ENCODE measurements at places on chromosomes 2 and 18.

DNA sequence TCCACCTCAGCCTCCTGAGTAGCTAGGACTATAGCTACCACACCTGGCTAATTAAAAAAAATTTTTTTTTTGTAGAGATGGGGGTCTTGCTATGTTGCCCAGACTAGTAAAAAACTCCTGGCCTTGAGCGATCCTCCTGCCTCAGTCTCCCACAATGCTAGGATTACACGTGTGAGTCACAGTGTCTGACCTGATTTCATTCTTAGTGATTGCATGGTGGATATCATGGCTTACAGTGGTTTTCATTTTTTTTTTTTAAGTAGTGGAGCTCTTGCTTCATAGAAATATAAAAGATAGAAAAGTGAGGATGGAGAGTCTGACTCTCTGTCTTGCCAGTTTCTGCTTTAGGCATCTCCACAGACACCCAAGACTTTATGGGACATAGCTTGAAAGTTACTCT, 83.6 kb downstream of the CDC42EP3 start:
- DNase-seq, result no peak

DNA sequence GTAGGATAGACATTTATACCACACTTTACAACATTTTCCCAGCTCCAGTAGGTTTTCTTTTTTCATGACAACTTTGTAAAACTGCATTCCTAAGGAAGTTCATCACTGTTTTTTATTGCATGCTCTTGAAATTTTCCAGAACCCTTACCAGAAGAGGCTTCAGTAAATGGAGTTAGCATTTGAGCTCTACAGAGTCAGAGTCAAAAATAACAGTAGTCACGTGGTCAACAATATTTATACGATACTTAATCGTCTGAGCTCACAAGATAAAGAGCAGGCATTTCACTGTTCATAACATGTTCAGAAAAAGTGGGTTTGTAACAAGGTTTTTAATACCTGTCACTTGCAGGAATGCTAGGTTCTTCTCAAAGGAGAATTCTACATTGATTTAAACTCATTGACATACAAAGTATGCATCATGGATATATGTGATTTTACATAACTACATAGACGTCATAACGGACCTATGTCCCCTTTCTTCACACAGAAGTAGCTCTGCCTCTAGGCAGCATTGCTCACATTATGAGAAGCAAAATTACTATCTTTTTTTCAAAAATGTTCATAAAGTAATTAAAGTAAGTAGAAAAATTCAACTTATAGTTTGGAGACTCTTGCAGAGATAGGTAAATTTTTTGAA, 187.0 kb upstream of the COL3A1 start:
- peak; percentile 92 for DNase-seq

DNA sequence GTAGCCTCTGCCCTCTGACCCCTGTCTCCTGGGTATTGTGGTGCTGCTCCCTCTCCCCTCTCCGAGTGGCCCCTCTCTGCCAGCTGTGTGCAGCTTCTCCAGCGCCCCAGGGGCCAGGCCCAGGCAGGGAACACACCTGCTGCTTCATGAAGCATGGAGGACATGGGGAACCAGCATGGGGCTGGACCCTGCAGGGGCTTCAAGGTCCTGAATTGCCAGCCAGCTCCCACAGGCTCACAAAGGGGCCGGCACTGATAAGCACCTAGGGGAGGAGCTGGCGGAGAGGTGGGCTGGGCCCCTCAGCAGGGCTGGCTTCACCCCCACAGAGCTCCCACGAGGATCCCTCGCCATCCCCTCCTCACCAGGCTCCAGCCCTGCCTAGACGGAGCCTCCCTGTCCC, 77.4 kb upstream of the GPC1 start:
- no peak for DNase-seq

- no peak for DNase-seq
These were observed 29.8 kb upstream of the TBR1 start for GRCh38 chr2:161386228-161386824.

DNA sequence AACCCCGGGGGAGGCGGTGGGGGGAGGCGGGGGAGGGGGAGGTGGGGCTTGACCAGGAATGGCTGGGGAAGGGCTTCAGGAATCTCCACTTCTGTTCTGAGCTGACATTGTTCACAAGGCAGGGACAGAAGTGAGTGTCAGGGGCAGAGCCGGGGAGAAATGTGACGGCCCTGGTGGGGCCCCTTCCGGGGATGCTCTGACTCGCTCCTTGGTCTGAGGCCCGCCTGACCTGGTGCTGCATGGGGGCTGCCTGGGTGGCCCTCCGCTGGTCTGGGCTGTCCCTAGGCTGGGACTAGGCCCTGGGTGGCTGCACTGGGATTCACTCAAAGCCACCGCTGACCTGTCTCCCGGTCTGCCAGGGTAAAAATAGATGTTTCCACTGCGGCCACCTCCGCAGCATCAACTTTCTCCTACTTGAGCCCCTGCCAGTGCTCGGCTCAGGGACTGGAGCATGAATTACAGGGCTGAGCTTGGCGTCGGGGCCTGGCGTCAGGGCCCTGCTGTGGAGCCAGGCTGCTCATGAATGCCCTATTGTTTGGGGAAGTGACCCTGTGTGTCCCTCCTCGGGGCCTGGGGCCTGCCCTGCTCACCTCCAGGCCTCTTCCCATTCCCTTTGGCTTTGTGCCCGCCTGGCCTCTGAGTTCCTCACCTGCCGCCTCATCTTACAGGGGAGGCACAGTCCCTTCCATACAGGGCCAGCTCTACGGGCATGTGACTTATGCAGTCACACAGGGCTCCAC, 247.5 kb downstream of the DYSF start:
- DNase-seq, result no peak

- no peak for DNase-seq
These were observed 3.8 kb downstream of the SP3 start for GRCh38 chr2:173961346-173961705.
